Keratinocyte (primary cell): ENCODE measurements at places on chromosomes 3 and 15.
A peak's percentile ranks its signal among the peaks of the same experiment; 100 is the strongest.

DNA sequence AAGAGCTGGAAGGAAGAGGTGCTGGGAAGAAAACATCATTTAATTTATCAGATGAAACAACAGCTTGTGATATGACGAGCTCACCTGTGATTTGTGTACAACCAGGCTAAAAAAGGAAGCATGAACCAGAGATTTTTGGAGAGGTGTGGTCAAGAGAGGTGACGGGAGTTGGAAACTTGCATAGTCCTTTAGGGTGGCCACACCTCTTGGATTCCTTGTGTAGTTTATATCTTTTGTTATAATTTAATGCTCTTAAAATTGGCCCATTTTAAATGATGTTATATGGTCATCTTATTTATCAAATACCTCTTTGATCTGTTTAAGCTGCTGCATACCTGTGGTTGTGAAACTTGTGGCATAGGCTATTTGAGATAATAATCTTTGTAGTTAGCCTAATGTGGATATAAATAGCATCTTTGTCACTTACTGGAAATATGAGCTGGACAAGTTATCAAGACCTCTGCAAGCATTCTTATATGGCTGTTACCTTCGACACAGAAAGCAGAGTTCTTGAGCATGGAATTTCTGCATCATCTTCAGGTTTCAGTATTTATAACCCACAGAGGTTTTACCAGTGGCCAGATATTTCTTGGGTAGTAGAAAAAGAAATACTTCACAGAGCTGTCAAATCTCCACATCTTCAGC lies 49.1 kb downstream of the IL1RAP start:
- no peak for DNase-seq

- DNase-seq, result no peak
Measured at GRCh38 chr15:88125576-88125975, 131.0 kb downstream of the NTRK3 start.

DNA sequence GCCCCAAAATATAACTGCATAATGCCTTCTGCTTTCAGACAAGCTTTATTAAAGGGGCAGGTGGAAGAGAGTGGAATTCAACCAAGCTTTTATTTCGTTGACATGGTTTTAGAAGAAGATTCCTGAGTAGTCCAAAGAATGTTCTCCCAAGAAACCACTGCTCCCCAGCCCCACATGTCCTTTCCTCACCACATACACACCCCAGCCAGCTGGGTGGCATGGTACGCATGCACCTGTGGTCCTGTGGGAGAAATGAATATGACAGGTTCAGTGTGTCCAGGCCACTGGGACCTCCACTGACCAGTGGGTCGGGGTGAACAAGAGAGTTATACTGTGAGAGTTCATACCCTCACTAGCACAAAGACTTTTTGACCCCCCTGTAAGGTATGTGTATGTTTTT lies 30.2 kb downstream of the ARID3B start:
- DNase-seq, result no peak

DNA sequence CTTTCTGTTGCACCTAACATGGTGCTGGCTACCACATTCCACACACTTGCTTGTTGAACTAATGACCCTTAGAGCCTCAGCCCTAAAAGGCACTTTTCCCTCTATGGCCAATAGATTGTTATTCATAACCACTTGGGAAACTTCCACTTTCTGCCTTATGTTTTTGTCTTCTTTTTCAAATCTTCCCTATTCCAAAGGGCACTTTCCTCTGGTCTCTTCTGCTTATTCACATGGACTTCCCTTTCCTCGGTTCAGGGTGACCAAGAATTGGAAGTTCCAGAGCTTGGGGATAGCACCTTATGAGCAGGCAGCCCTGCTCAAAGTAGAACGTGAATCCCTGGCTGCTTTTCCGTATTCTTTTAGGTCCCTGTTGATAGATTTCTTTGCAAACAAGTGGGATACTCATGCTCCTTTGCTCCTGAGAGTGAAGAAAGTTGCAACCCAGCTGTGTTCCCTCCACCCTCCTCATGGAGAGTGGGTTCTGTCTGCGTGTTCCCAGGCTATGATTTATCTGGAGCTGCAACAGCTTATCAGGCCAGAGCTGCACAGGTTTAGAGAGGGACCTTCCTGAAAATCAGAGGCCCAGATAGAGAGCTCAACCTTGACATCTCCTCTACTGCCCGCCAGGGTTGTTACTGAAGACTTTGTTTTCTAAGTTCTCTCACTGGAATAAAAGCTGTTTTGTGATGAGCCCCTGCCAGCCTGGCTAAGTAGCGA lies 58.8 kb upstream of the MYZAP start:
- DNase-seq, result no peak

DNA sequence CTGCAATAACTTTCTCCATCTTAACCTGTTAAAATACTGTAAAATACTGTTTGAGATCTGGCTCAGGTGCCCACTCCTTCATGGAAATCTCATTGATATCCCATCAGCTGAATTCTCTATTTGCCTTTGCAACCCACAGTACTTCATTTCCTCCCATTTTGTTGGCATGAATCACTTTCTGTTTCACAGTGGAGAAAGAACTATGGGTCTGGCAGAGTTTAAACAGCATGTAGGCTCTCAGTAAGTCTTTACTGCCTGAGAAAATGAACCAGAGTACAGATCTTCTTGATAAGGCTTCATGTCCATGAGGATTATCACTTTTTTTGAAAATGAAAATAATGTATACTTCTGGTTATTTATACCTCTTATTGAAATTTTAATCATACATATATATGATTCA lies 245.9 kb downstream of the NAALADL2 start:
- DNase-seq, result no peak

DNA sequence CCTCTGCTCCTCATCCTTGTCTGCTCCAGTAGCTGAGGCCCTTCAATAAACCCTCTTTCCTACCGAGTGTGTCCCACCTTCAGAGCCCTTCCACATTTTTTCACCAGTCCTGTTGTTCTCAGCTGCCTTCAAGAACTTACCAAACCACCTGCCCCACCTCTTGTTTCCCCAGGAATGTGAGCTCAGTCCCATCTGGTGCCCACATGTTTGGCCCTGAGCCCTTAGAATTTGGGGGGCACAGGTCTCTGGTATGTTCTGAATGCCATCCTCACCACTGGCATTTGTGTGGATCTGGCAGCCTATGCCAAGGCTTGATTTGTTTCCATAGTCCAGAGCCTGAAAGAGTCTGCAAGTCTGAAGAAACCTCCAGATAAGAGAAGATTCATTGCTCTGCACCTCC lies 315.2 kb upstream of the PPP2R3A start:
- no peak for DNase-seq

DNA sequence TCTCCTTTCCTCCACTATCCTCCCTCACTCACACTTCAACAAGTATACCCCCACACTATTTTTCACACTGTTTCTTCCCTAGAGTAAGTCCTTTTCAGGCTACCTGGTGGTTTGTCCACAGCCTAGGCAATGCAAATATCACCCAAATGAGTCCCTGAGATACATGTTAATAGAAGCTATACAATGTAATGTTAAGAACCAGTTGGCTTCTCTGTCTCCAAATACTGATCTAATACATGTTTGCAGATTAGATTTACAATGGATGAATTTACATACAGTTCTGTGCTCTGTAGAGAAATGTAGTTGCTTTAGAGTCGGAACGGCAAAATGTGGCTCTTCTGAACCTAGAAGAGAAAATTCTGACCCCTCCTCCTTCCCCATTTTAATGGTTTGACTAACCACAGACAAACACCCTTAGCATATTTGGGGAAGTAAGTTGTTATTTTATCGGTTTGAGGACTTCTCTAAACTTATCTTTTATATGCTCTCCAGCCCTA lies 63.6 kb upstream of the MBNL1 start:
- no peak for DNase-seq

DNA sequence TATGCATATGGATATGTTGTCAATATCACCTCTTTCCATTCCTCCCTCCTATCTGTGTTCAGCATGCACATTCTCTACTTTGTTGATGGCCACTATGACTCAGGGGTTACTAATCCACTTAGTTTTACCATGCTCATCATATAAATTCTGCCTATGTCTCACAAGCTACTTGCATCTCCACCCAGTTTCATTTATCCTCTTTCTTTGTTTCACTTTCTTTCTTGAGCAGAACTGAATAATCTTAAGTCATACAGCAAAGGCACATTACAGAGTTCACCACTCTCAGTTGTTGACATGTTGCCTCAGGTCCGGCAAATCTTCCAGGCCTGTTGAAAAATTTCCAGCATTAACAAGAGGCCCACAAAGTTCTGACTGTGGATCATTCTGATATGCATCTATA lies 71.5 kb downstream of the SSR3 start:
- DNase-seq, result peak; percentile 62

DNA sequence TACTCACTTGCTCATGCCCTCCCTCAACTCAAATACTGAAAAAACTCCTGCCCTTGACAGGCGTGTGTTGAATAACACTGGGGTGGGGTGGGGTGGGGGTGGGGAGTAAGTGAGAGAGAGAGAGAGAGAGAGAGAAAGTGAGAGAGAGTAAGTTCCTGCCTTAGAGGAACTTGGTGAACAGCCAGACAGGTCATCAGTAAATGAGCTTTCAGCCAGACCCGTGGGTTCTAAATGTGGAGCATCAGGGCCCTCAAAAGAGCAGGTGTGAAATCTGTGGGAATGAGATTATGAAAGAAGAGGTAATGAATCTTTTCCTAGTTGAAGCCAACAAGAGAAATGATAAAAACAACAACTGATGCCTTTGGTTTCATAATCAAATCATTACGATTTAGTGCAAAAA lies 134.4 kb upstream of the FAM3D start:
- DNase-seq, result no peak

DNA sequence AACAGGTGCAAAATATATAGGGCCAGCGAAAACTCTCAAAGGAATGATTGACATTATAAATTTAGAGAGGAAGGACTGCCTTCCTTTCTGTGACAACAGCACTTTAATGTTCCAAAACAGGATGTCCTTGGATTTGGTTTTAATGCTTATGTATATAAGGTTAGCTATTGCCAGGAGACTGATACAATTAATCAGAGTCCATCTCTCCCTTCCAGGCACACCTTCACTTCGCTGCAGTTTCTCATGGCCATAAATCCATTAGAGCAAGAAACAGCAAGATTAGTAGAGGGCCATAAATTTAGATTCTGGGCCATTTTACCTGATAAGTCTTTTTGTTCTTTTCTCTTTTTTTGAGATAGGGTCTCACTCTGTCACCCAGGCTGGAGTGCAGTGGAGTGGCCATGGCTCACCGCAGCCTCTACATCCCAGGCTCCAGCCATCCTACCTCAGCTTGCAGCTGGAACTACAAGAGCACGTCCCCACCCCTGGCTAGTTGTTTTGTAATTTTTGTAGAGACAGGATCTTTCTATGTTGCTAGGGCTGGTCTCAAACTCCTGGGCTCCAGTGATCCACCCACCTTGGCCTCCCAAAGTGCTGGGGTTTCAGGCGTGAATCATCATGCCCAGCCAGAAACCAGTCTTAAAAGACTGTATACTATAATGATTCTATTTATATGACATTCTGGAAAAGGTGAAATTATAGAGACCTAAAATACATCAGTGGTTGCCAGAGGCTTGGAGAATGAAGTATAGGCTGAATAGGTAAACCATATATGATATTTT lies 15.7 kb upstream of the TFRC start:
- no peak for DNase-seq

DNA sequence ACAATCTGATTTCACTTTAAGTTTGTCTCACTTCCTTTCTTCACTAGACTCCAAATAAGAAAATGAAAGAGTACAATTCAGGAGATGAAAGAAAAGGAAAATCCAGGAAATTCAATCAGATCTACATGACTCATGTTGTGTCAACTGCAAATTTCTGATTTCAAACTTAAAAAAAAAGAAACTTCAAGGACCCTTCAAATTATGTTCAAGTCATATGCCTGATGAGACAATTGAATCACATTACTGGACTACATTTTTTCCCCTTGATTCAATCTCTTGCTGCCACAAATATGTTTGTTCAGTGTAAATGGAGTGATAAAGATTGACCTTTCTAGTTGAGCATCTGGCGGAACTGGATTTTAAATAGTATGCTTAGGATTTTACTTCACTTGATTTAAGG lies 37.4 kb downstream of the FRMD5 start:
- peak; percentile 13 for DNase-seq

GRCh38 chr3:14795996-14796395 lies 22.8 kb upstream of the FGD5 start:
- no peak for DNase-seq

- no peak for DNase-seq
Measured at GRCh38 chr3:196969134-196969659, 564 bp upstream of the PIGZ start.

GRCh38 chr3:44400771-44401170 lies 62.2 kb downstream of the TCAIM start:
- DNase-seq, result no peak

DNA sequence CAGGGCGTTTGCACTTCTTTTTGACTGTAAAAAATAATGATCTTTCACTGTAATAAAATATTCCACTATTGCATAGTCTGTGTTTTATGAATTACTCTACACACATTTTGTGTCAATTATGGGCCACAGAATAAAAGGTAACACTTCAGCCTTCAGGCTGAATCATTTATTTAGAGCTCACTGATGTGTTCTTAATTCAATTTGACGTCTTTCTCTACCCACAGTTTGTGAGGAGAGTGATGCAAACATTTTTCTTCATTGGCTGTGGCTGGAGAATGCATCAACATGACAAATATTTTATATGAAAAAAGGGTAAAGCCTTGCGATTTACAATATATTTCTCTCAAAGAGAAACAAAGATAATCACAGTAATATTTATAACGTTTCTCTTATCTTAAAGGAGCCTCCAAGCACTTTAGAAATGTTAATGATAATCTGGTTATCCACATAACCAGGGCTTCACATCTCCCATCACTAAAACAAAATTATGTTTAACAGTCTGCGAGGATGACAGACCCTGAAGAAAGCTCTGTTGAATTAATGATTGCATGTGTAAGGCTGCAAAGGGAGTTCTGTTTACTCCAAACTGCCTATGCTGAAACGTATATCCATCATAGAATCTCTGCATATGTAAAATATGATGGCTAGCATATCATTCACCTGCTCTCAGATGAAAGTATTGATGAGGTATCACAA lies 951.3 kb downstream of the ZPLD1 start:
- DNase-seq, result no peak

DNA sequence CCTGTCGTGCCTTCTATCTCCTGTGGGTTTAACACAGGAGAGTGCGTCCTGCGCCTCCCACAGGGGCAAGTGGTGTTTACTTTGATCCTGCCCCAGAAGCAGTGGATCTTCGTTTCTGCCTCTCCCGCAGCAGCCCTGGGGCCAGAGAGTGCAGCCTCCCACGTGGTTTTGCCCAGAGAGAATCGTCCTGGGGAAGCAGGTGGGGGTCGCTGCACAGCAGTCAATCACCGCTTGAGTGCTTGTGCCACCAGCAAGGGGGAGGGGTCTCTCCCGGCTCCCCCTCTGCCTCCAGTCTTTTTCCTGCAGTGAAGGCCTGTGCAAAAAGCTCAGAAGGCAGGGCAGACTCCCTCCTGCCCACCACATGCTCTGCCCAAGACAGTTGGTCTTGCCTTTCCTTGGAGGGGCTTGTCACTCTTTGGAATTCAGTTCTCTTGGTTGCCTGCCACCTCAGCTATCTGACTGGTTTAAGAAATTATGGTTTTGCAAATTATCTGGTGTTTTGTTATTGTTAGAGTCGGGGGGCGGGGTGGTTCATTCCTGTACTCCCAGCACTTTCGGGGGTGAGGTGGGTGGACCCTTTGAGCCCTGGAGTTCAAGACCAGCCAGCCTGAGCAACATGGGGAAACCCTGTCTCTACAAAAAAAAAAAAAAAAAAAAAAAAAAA lies 26.9 kb downstream of the STOML1 start:
- DNase-seq, result no peak
